Esophagus squamous epithelium (tissue), 5 donors: ENCODE measurements at places on chromosomes 2 and 18. TPM values are rescaled to one million over a fixed set of nuclear protein-coding genes. Genes with fewer than 3 reads are reported as not detected.

DNA sequence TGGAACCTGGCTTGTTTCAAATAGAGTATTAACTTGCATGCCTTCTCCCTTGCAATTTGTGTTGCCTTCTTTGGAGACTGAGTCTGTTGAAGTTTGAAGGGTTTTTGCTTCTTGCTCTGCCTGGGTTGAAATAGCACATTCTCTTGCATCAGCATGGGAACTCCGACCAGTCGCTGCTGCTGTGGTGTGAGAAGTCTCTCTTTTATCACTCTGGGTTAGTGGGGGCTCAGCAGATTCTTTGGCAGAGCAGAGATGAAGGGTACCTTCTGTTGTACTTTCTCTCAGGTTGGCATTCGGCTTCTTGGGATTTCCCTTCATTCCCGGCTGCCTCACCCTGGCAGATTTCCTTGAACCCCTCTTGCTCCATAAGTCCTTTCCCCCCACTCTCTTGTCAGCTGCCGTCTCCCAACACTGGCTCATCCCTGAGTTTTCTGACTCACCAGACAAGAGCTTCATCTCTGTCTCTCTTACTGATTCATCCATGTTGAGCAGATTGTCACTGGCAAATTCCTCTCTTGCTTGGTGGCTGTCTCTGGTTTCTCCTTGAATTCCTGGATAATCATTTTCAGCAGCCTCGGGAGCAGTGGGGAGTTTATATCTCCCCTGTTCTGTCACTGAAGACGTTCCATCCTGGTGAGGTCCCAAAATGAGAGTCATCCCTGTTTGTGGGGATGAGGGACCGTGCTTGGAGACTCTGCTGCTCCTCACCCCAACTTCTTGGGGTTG lies 49.9 kb downstream of the ALPK2 start:
- no peak overlapping the region for H3K4me3 ChIP-seq
- no peak overlapping the region for H3K27ac ChIP-seq
- peaks cover 5% of the 10 kb centered on the region for H3K4me1 ChIP-seq
- DNase-seq = no peak
- no peaks in the 10 kb centered on the region for H3K27me3 ChIP-seq

- H3K4me3 ChIP-seq = no peak overlapping the region
- no peak overlapping the region for H3K27ac ChIP-seq
- H3K4me1 ChIP-seq = no peaks in the 10 kb centered on the region
- H3K36me3 ChIP-seq = no peaks in the 10 kb centered on the region
- H3K27me3 ChIP-seq = no peaks in the 10 kb centered on the region
- DNase-seq = no peak
These were observed 9.0 kb downstream of the CDH2 start for GRCh38 chr18:28167835-28168349.

The TUBB6 gene
- 406 TPM for total RNA-seq

The ZBTB7C gene
- 38.2 TPM for total RNA-seq

GRCh38 chr2:172745636-172746035 lies 10.0 kb downstream of the RAPGEF4 start:
- H3K4me1 ChIP-seq = no peaks in the 10 kb centered on the region
- no peak for DNase-seq
- no peak overlapping the region for H3K27ac ChIP-seq
- no peak overlapping the region for H3K4me3 ChIP-seq

The SLC14A1 gene
- total RNA-seq = 0.53 TPM

The CDCA7 gene
- total RNA-seq = 11.4 TPM

The ICOS gene
- total RNA-seq = 0.85 TPM

DNA sequence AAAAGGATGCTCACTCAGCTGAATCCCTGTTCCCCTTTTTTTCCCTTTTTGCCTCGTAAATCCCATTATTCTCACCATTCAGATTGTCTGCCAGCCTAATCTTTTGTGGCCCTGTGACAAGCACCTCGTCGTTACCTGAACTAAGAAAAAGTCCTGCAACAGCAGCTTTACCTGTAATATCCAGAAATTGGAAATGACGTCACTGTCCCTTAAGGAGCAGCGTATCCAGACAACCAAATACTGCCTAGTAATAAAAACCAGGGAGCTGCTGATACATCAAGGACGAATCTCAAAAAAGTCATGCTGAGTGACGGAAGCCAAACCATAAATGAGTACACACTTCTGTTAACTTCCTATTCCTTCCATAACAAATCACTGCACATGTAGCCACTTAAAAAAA lies 694.9 kb downstream of the GALR1 start:
- H3K36me3 ChIP-seq = no peaks in the 10 kb centered on the region
- H3K4me1 ChIP-seq = no peaks in the 10 kb centered on the region
- no peak overlapping the region for H3K27ac ChIP-seq
- DNase-seq = no peak
- H3K4me3 ChIP-seq = no peak overlapping the region

The NPPC gene
- not detected for total RNA-seq

The SPATS2L gene
- total RNA-seq = 53.2 TPM

The UPP2 gene
- total RNA-seq = not detected

DNA sequence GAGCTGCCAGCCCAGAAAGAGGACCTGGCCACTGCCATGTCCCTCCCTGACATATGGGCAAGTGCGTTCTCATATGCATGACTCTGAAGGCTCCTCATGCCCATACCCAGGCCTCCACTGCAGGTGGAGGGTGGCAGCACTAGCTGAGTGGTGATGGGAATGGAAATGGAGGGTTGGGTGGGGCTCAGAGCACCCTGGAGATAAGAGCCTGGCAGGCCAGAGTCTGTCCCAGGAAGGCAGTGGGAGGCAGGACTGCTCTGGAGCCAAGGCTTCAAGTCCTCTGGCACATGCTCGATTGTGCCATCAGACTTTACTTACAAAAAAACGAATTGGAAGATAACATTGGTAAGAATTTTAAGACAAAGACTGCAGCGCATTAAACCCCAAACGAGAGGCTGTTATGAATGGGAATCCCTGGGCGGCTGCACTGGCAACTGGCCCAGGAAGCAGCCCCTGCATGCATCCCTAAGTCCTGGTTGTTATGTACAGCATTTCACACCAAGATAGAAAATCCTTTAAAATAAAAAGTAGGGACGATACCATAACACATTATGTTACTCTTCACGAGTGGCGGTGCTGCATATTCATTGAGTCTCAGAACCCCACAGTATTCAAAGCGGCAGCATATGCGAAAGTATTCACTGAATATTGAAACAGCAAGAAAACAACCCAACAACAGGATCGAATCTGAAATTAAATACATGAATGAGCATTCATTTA lies 81.7 kb upstream of the FAM98A start:
- DNase-seq = no peak
- H3K27me3 ChIP-seq = peaks cover 6% of the 10 kb centered on the region
- no peaks in the 10 kb centered on the region for H3K4me1 ChIP-seq
- H3K4me3 ChIP-seq = no peak overlapping the region

The IL18R1 gene
- total RNA-seq = 1.3 TPM

DNA sequence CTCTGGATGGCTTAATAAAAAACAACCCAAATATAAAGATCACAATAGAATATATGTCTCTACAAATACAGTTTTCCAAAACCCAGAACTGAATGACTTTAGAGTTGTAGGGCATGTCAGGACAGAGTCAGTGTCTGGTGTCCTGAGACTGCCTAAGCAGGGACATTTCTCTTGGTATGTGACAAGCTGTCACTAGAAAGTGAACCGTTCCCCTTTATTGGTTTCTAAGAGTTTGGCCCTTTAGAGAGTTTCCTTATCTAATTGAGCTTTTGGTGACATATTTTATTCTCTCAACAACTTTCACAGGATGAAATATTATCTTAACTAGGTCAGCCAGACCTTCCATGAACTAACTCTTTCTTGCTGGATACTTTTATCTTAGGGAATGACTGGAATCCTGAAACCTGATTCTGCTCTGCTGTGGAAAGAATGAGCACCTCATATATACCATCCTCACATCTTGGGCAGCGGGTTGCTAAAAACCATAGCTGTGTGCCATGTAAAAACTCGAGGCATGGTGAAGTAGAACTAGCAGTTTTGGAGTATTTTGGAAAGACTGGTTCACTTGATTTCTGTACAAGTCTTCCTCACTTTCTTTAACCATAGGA lies 54.8 kb downstream of the CAVIN2 start:
- no peak for DNase-seq
- no peaks in the 10 kb centered on the region for H3K4me1 ChIP-seq
- H3K36me3 ChIP-seq = no peaks in the 10 kb centered on the region
- no peak overlapping the region for H3K4me3 ChIP-seq
- H3K27ac ChIP-seq = no peak overlapping the region
- H3K27me3 ChIP-seq = no peaks in the 10 kb centered on the region

DNA sequence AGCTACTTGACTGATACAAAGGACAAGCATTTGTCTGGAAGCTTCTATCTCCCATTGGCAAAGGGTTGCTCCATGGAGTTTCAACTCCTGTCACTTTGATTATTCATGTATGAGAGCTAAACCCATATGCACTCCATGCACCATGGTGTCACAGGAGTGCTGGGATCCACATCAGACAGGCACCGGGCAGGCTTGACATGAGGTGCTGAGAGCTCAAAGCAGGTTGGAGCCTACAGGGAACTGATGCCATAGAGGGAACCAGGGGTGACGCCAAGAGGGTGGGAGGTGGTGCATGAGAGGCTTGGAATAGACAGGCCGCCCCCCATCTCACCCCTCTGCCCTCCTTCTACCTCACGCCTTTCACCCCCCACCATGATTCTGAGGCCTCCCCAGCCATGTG lies 199.8 kb upstream of the CCDC68 start:
- H3K4me3 ChIP-seq = no peak overlapping the region
- H3K27ac ChIP-seq = no peak overlapping the region
- no peaks in the 10 kb centered on the region for H3K36me3 ChIP-seq
- no peaks in the 10 kb centered on the region for H3K4me1 ChIP-seq
- no peak for DNase-seq

DNA sequence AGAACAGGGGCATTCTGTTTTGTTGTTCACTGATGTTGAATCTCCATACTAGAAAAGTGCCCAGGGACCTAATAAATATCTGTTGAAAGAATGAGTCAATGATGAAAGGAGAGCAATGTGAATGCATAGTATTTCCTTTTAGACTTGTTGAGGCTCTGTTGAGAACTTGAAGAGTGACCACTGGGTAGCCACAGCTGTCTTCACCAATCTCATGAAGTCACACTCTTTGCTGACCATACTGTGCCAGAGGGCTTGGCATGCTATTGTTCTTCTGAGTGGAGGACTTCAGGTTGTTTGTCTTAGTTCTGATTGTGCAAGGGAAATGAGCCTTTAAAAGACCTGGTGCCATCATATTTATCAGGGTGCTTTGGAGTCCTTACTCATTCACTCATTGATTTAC lies 41.6 kb upstream of the NT5C1B start:
- no peaks in the 10 kb centered on the region for H3K4me1 ChIP-seq
- no peaks in the 10 kb centered on the region for H3K27me3 ChIP-seq

DNA sequence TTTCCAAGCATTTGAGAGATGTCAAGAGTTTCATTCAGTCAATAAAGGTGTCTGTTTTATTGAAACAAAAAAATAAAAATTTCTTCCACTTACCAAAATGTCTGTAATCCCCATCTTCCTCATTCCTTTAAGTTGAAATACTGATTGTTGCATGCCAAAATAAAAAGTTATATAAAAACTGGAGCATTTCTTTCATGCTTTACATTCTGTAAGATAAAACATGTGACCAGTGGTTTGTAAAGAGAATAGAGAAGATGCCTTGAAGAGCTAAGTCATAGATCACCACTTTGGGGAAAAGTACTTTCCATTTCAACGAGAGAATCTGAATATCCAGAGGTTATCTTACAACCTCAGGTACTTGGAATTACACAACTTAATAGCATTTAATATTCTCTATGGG lies 35.9 kb upstream of the MYO1B start:
- H3K27ac ChIP-seq = no peak overlapping the region
- DNase-seq = no peak
- no peak overlapping the region for H3K4me3 ChIP-seq
- H3K4me1 ChIP-seq = no peaks in the 10 kb centered on the region

The HOXD3 gene
- 2.9 TPM for total RNA-seq

The ANKRD30BL gene
- not detected for total RNA-seq

The GPR39 gene
- 0.76 TPM for total RNA-seq

GRCh38 chr2:208609166-208609804 lies 202.7 kb downstream of the PTH2R start:
- no peaks in the 10 kb centered on the region for H3K36me3 ChIP-seq
- DNase-seq = no peak
- H3K27ac ChIP-seq = no peak overlapping the region
- no peaks in the 10 kb centered on the region for H3K27me3 ChIP-seq
